Activated CD8-positive, alpha-beta memory T cell treated with anti-CD3 and anti-CD28 coated beads, Interleukin-2, amount 50 U/mL, for 48 hours (primary cell): ENCODE measurements at places on chromosomes 2 and 18.

DNA sequence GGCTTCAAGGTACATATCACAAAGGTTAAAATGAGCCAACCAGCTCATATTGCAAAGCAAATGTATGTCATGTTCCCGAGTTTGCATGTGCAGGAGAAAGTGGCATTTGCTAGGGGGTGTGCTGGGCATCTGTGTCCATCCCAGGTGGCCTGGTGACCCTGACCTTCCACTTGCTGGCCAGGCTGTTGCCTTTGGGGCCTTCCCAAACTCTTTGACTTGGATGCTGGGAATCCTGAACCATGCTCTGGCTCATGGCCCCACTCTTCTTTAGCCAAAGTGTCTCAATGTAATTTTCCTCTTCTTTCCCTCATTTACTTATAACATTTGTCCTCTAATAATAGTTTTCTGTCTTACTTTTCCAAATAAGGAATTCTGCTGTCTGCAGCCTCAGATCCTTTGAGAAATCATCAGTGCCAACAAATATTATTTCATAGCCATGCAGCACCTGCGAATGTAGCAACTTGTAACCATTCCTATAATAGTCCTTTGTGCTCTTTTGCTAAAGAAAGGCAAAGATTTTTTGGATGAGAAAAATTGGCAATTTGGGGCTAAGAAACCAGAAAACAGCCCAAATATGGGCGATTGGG, 64.2 kb downstream of the MTCL1 start:
- DNase-seq: no peak

GRCh38 chr2:98769114-98769476, 38.2 kb upstream of the MGAT4A start:
- no peak for DNase-seq

- no peak for DNase-seq
Measured at GRCh38 chr18:59672235-59672711, 24.9 kb downstream of the CCBE1 start.

GRCh38 chr2:20067992-20068584, 16.7 kb upstream of the LAPTM4A start:
- DNase-seq: no peak

DNA sequence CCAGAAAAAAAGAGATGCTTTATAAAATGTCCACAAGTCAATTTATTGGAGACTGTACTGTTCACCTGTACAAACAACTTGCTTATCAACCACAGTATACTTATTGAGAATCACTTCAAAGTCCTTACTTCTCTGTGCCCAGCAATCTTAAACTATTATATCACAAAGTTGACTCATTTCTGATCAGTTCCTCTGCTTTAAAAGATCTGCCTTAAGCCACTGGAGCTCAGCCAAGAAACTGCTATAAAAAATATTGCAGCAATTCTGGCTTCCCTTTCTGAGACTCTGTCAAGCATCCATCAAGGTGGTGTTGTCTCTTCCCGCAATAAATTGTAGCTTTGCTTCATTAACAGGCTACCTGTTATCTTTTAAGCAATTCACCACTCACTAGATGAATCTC, 375.2 kb upstream of the SPHKAP start:
- no peak for DNase-seq

DNA sequence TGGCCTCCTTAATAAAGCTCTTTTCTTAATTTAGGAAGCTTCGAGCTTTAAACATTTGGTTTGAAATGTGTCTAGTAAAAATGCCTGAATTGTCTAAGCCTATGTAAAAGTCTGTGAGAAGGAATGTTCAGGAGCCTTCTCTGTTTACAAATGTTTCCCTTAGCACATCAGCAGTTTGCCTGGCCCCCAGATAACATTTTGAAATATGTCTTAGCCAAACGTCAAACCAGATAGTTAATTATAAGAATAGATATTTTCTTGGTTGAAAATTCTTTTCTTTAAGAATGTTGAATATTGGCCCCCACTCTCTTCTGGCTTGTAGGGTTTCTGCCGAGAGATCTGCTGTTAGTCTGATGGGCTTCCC, 498.6 kb downstream of the CCDC85A start:
- DNase-seq: no peak

GRCh38 chr2:161004379-161004778, 155.8 kb upstream of the TANK start:
- no peak for DNase-seq

DNA sequence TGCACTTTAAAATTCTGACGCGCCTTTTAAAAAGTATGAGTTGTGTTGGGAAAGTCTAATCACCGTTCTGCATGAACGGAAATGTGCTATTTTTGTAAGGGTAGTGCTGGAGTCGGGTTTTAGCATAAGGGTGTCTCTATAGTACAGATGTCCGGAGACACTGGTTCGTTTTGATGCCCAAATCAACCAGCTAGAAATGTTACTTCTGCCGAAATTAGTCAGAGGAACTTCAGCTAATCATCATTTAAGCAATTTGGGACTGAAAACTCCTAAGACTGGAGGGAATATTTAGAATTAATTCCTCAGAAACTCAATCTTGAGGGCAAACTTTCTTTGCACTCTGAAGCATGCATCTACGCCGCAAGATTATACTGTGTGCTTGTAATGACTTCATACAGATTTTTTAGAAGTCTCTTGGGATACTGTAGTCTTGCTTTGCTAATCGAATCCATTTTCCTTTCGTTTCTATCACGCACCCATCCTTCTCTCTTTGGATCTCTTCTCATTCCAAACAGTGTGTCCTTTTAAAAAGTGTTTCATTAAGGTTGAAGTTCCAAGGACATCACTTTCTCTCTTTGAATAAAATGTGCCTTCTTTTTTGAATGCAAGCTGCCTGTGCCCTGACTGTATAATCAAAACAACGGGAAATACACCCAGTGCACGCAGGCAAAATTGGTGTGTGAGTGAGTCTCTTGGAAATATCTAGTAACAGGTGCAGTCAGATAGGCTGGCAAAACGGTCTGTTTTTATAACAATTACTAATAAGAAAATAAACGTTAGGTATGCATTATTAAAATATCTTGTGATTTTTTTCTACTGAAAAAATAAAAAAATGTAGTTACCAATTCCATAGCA, 270.9 kb upstream of the TCF4 start:
- DNase-seq: no peak
